ENCODE measurements at places on chromosomes 6 and 20.

GRCh38 chr20:35517125-35517524 is 12.3 kb downstream of the C20orf173 start:
- no peak for DNase-seq

GRCh38 chr20:62430311-62430853 is 3.0 kb upstream of the RBBP8NL start:
- DNase-seq = no peak

- DNase-seq = peak; percentile 15
Observed at GRCh38 chr6:152948150-152948768, 34.6 kb downstream of the FBXO5 start.

DNA sequence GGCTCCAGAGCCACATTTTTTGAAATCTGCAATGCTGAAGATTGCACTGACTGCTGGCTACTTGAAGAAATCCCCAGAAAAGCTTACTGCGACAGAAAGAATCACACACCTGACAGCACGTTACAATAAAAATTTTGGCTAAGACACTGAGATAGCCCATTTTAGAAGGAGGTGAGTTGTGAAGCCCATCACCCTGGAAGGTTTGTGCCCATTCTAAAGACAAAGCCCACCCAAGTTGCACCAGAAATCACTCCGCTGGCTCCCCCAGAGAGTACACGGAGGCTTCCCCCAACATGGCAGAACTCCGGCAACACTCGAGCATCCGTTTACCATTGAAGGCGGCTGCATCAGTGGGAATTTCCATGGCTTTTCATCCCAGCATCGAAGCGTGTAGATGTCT is 29.4 kb downstream of the LPA start:
- DNase-seq = no peak

- DNase-seq = no peak
Observed at GRCh38 chr6:149264629-149265028, 52.9 kb upstream of the TAB2 start.

DNA sequence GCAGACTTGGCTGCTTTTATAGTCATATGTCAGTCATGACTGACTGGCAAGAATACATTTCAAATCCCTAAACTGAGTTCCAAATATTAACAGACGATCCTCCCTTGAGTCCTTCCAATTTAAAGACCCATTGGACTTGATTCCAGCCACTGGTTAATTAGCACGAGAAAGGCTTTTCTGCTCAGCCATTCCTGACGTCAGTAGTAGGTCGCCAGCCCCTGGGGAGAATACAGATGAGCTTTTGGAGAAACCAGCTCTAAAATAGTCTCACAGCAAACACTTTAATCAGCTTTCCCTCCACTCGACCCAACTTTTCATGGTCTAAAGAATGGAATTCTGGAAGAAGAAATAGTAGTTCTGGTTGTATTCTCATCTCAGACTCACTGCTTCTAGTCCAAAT is 91.6 kb downstream of the SLC22A3 start:
- DNase-seq = no peak

DNA sequence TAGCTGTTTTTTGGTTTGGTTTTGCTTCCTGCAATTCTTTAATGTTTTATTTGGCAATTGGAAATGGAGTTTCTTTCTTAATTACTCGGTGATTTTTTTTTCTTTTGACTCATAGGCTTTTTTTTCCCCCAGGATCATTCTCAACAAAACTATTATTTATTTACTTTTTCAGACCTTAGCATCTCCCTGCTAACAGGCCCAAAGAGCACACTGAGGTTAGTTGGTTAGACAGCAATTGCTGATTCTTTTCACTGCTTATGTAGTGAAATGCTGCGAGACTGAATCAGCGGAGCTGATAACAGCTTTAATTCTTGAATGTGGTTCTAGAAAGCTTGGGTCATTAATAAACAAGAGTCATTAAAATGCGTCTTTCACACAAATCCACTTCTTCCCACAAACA is 79.1 kb upstream of the ZFP64 start:
- no peak for DNase-seq

GRCh38 chr20:60420676-60421229 is 462.5 kb downstream of the CDH26 start:
- no peak for DNase-seq

DNA sequence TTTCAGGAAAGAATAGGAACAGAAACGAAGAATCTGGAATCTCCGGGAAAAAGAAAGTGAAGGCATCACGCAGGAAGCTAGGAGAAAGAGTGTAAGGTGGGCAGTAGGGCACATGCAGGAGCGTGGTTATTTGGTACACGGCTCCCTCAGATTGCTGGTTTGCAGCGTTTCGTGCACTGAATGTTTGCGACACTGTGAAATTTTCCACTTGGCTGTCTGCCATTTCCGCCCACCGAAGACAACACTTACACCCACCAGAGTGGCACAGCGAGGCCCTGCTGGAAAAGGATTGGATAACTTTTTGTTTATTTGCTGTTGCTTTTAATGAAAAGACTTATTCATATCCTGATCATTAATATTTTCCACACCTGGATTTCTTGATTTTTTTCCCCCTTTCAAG is 248.3 kb downstream of the GMPR start:
- no peak for DNase-seq

DNA sequence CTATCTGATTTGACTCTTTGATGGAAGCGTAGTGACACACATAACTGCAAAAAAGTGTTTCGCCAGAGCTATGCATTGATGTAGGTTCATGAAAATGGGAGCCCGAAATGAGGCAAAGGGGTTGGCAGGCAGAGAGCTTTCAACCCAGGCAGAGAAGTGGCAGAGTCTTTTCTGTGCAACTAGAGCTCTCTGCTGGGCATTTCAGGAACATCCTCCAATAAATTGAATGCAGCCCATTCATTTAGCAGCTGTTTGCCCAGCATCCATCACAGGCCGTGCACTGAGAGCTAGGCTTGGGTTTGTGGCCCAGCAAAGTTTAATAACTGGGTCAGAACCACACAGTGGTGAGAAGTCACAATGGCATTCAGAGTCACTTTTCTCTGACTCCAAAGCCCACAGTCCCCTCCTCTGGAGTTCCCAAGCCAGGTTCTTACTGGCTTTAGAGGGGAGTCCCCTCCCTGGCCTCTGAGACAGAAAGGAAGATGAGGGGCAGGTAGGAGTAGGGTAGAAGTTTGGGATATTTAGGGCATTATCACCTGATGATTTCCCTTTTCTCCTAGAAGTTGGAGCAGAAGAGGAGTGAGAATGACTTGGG is 31.8 kb upstream of the ELMO2 start:
- peak; percentile 13 for DNase-seq

GRCh38 chr6:139330826-139331500 is 39.2 kb upstream of the TXLNB start:
- no peak for DNase-seq

GRCh38 chr20:37452236-37452635 is 68.8 kb upstream of the NNAT start:
- DNase-seq = no peak

DNA sequence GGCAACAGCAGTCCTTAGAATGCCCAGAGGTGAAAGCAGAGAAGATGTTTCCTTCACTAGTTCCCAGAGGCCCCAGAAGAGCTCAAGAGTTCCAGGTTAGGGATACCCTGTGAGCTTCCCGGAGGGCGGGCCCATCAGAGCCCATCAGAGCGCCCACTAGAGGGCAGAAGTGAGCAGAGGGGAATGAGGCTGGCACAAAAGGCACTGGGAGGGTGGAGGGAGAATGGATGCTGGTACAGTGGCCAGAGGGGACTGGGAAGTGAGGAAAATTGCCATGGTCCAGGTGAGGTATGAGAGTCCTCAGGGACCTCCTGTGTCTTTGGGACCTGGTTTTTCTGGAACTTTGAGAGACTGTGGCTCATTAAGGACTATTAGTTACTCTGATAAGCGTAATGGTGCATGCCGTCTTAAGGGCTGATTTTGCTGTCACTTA is 57.3 kb downstream of the LINC00237 start:
- no peak for DNase-seq

GRCh38 chr6:88655586-88655985 is 307.8 kb downstream of the RNGTT start:
- no peak for DNase-seq

GRCh38 chr20:33667245-33667675 is 517 bp downstream of the ACTL10 start:
- no peak for DNase-seq

- DNase-seq = no peak
Observed at GRCh38 chr6:91376686-91377085, 789.8 kb upstream of the MAP3K7 start.

DNA sequence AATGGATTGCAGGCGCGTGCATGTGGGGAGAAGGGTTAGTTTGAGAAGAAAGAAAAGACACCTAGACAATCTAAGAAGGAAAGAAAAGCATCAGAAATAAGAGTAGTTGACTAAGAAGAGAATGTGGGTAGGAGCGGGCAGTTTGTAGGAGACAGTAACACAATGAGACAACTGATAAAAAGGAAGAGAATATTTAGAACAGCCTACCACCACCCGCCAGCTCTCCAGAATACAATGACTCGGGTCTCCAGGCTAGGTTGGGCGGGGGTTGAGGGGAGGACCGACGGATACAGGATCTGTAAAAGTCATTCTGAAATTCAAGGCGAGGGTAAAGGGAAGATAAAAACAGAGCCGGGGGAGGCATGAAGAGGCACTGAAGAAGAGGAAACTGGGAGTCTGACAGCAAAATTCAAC is 712 bp downstream of the ABHD16A start:
- DNase-seq = no peak
